ENCODE measurements at places on chromosomes 1 and 21. TPM values are rescaled to one million over a fixed set of nuclear protein-coding genes. Genes with fewer than 3 reads are reported as not detected.

CFAP107 gene
- not detected for total RNA-seq

RORC gene
- 1.5 TPM for total RNA-seq

- no peak for DNase-seq
These were observed 45.9 kb upstream of the COL6A1 start for GRCh38 chr21:45935628-45936027.

DNA sequence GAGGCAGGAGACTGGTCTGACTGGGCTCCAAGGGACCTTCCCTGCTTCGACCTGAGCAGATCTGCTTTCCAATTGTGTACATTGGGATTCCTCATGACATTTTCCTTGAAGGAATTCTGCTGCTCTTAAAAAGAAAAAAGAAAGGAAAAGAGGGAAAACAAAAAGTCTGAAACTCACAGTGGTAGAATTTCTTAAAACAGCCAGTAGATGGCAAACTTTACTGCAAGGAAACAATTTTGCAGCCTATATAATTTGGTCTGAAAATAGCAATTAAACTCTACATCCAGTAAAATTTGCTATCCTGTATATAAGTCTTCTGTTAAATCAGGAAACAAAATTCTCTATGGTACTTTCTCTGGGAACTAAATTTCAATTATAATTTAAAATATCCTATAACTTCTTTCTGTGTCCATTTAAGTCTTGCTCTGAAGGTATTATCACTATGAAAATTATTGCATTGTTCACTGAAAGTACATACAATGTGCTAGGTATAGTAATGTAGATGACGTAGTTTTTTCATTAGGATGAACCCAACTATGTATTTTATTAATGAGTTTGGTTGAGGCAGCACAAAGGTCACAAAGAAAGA, 59.8 kb downstream of the CRB1 start:
- DNase-seq, result no peak

DNA sequence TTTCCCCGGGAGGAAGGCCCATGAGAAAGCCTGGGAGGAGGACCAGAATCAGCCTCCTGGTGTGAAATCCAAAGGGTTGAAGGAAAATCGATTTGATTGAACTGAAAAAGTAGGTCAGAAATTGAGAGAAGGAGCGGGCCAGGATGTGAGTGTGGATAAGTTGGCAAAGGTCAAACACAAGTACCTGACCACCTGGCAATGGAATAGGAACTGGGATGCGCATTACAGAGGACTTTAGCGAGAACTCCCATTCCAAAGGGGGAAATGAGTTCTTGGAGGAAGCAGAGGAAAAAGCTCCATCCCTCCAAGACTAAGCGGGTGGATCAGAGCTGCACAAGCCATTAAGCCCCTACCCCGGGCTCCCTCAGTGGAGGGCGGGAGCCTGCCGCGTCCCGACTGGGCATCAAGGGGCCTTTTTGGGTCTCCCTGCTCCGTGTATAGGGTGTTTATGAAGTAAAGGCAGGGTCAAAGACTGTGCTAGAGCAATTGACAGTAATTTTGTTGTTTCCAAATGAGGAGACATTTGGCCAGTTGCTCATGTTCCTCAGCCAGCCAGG, 56.4 kb downstream of the TGFB2 start:
- DNase-seq, result no peak

NOS1AP gene
- total RNA-seq, result 0.18 TPM

FHAD1 gene
- 0.07 TPM for total RNA-seq

DNA sequence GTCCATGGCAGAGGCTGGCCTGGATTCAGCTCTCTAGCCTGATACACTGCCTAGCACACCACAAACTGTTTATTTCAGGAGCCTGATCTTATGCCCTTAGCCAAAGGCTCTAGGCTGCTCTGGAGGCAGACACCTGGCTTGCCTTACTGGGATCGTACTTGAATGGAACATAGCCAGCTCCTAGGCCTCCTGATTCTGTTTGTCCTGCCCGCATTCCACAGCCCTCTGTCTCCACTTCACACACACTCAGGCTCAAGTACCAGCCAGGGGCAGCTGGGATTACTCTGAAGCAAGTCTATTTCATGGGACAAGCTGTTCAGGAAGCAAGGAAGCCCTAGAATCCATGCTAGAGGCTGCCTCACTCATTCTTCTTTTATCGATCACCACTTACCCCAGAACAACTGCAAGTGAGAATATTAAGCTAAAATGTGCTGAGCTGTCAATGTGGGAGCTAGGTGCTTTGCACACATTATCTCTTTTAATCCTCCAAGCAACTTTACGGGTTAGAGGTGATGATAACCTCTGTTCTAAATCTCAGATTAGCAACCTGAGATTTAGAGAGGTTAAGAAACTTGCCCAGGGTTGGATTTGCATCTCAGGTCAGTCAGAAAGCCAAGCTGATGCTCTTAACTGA, 31.1 kb upstream of the CYP4B1 start:
- DNase-seq, result no peak

- DNase-seq, result no peak
These were observed 3.3 kb upstream of the PKNOX1 start for GRCh38 chr21:42970946-42971653.

SIM2 gene
- not detected for total RNA-seq

DYRK3 gene
- 4.7 TPM for total RNA-seq

DNA sequence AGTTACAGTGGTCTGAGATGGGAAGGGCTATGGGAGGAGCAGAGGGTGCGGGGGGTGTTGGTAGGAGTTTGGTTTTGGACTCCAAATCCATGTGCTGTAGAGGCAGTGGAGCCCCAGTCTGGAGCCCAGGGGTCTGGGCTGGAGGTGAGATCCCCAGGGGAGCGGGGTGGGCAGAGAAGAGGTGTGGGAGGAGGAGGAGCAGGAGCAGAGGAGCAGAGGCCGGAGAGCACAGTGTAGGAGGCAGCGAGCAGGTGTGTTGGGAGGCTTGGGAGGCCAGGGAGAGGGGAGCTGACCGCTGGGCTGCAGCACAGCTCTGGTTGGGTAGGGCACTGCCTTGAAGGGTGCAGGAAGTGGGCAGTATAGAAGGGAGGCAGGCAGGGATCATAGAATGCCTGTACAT, 28.9 kb downstream of the LHX4 start:
- no peak for DNase-seq

RIMS3 gene
- 3.0 TPM for total RNA-seq

HS2ST1 gene
- 21.6 TPM for total RNA-seq

DNA sequence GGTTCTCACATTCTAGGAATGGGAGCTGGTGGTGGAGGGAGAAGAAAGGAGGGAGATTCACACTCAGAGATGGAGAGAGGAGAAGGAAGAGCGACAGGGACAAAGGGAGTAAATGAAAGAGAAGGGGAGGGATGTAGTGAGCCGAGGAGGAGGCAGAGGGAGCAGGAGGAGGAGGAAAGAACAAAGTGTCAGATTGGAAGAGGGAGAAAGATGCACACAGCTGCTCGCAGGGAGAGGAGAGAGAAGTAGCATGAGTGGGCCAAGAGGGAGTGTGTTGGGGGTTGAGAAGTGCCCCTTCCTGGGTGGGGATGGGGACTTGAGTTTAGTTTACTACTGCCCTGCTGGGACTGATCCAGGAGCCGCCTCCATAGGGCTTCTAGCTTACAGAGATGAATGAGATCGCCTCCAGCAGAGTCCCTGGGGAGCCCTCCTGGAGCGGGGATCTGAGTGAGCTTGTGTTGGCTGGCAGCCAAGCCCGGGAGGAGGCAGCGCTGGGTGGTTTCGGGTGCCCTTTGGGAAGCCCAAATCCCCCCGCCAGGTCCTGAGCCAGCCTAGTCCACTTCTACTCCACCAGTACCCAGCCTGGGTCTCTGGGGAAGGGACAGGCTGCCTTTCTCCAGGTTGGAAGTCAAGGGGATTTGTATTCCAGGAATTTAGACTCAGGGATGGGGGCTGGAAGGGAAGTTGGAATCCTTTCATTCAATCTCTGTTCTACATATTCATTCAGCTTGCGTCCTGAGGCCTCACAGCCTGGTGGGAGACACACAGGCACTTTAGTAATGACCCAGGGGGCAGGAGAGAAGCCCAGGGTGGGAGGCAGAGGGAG, 20.9 kb downstream of the PTPRU start:
- DNase-seq, result no peak

DNA sequence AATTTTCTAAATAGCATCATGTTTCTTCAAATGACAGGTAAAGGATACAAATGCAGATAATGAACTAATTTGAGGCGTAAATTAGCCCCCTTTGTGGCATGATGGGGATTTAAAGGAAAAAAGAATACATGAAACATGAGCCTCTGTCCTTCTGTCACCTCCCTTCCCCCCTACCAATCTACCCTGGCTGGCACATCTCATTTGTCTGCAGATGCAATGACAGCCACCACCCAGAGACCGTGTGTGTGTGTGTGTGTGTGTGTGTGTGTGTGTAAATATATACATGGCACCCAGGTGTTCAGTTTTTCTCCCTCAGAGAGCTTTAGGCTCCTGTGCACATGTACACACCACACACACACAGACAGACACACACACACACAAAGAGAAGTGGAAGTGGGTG, 451.1 kb downstream of the RWDD3 start:
- no peak for DNase-seq

DNA sequence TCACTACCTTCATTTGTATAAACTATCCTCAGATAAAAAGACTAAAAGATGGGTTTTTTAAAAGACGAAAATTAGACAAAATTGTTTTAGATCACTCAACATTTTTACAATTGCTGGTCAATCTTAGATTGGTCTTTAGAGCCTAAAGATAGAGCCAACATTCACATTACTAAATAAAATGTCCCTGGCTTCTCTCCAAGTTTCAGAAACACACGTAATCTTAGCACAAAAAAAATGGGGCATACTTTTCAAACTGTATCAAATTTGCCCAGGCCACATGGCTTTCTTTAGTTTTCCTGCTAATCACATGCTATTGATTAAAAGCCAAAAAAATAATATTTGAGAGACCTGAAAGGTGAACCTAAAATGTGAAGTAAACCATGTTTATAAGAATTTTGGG, 288.1 kb downstream of the DPYD start:
- DNase-seq, result no peak

DNA sequence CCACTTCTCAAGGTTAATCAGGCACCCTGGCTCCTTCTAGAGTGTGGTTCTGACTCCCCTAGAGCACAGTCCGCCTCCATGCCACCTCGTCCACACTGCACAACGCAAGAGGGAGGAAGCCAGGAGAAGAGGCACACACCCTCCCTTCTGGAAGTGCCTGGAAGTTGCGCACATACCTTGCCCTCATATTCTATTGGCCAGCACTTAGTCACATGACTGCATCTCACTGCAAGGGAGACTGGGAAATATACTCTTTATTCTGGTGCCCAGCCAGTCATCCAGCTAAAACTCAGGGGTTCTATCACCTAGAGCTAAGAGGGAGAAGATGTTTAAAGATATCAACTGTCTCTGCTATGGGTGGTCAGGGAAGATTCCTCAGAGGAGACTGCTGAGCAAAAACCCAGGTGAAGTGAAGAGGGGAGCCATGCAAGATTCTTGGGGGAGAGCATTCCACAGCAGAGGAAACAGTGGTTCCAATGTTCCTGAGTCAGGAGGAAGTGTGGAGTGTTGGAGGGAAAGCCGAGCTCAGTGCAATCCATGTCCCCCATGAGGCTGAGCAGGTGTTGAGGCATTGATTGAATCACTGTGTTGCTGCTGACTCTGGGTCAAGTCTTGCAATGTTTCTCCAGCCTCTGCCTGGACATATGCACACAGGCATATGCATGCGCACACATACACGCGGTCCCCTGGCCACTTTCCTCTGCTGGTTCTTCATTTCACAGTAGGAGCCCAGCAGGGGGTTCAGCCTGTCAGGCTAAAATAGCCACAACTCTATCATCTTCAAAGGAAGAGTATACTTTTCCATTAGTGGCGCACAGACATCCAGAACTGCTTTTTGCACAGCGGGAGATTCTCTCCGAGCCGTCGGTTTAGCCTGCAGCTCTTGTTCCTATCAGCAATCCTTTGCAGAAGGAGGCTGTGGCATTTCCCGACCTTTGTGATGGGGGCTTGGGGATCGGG, 22.3 kb upstream of the KLHDC7A start:
- DNase-seq, result no peak

OR2L2 gene
- not detected for total RNA-seq

OR6N2 gene
- total RNA-seq, result not detected

DNA sequence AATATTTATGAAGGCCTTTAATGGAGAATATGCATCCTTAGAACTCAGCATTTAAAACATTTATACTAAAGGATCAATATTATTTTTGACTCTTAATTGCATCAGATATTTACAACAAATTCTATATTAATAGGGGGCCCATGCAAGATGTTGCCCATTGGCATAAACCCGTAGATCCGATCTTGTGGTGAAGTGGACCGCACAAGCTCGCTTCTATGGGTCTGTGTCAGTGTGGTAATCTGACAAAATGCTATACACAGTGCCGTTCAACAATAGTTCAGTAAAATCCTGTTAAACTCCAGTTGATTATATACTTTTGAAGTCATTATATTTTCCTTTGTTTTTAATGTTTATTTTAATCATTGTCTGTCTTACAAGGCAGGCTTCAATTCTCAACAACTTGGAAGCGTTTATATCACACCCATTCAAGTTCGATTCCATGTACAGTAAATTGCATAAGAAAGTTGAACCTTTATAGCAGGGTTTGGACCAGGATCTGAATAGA, 809.2 kb downstream of the USP25 start:
- no peak for DNase-seq

DNA sequence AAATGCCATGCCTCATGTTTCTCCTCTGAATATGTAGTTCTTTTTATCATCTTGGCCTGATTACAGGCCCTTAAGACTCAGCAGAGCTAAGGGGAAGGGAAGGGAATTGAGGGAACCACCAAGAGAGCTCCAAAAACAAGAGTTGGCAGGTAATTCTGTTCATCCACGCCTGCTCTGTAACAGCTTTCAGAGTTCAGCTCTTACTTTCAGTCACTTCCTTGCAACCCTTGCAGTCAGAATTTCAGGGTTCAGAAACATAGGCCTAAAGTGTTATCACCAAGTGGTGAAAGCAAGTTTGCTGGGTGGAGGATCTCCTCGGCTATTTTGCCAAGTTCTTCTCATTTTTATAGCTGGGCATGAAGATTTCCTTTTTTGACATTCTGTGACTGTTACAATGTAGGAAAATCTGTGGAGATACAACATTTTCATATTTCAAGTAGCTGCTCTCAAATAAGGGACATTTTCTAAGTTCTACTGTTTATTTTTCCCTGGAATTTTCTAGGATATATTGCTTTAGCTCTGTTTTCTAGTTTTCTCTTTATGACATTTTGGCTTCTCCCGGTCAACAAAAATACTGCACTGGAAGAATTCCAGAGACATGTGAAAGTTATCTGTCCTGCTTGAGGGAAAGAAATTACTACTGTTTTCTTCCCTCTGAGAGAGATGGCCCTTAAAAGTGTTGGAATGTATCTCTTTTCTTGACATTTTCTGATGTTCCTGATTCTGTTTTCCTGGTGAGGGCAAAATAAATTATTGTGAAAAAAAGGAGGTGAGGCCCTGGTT, 251.8 kb upstream of the ST6GALNAC5 start:
- no peak for DNase-seq

DNA sequence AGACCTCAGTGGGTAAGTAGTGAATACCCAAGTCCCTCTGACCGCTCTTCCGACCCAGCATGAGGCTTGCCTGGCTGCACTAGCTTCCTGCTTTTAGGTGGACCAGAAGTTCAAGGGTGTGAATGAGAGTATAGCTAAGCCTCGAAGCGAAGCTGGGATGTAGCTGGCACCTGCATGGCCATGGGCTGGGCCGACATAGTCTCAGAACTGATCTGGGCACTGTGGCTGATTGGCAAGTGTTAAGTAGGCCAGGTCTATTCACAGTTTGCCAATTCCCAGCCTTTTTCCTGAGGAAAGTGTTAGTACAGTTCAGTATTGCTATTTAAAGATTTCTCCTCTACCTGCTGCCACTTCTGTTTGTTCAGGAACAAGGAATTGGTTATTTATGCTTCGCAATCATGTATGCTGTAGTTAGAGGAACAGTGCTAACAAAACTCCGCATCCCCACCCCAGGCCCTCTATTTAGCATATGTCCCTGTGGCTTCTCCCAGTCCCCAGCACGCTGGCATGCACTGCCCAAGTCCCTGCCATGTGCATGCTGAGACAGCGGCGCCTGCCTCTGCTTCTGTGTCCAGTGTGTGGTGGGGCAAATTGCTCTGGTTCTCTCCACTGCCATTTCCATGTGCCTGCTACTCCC, 16.3 kb downstream of the SPATA46 start:
- DNase-seq, result no peak

Measured in activated CD8-positive, alpha-beta T cell treated with anti-CD3 and anti-CD28 coated beads for 36 hours (primary cell).